H7 (cell line): ENCODE measurements at places on chromosomes 16 and 17. TPM values are rescaled to one million over a fixed set of nuclear protein-coding genes. Genes with fewer than 3 reads are reported as not detected.

The KIF2B gene
- not detected in 2 replicates for total RNA-seq

The OTOA gene
- not detected in 2 replicates for total RNA-seq

The CYGB gene
- 1.4 and 3.5 TPM in 2 replicates for total RNA-seq

The CACNG1 gene
- not detected in 2 replicates for total RNA-seq

The RND2 gene
- 25.3 and 25.9 TPM in 2 replicates for total RNA-seq

The KIF18B gene
- 17.9 and 20.4 TPM in 2 replicates for total RNA-seq

The RCVRN gene
- not detected in 2 replicates for total RNA-seq

The PRKCB gene
- total RNA-seq: 0.44 and 0.80 TPM in 2 replicates

The KCNJ12 gene
- total RNA-seq: 5.1 and 7.6 TPM in 2 replicates

The CDH13 gene
- total RNA-seq: 0.78 and 0.80 TPM in 2 replicates

The SLC22A31 gene
- 0.81 and 1.9 TPM in 2 replicates for total RNA-seq

The HIGD1B gene
- not detected in 2 replicates for total RNA-seq

The IRX6 gene
- total RNA-seq: 0.07 TPM in 1 of 2 replicates, not detected in the other

- peak; percentile 93 for DNase-seq
Observed at GRCh38 chr17:50129353-50129727, 620 bp downstream of the SAMD14 start.

- peak; percentile 78 for DNase-seq
Observed at GRCh38 chr17:38453951-38454421, 25.7 kb downstream of the ARHGAP23 start.

DNA sequence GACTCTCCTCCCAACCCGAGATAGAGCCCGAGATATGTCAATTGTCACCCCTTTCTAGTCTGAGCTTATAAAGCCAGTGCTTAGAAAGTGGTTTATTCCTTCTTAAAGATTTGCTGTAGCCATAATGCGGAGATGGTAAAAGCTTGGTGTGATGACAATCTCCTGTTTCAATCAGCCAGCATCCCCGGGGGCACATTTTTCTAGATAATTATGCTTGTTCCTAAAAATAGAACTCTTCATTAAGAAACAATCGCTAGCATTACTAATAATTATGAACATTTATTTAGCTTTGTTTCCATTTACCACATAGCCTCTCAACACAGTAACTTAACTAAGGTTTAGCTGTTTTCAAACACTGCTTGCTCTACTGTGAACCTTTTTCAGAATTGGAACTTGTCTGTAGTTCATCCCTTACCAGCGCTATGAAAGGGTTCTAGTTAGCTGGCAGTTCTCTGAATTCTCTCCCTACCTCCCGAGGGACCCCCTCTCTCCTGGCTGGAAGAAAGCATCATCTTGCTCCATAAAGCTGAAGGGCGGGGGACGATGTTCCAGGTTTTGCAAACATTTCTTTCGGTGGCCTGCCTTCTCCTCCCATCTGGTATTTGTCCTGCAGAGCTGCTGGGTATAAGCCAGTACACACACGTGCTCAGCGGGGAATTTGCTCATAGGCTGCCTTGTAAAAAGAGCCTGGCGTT lies 922 bp upstream of the MRPL58 start:
- DNase-seq: peak; percentile 52

DNA sequence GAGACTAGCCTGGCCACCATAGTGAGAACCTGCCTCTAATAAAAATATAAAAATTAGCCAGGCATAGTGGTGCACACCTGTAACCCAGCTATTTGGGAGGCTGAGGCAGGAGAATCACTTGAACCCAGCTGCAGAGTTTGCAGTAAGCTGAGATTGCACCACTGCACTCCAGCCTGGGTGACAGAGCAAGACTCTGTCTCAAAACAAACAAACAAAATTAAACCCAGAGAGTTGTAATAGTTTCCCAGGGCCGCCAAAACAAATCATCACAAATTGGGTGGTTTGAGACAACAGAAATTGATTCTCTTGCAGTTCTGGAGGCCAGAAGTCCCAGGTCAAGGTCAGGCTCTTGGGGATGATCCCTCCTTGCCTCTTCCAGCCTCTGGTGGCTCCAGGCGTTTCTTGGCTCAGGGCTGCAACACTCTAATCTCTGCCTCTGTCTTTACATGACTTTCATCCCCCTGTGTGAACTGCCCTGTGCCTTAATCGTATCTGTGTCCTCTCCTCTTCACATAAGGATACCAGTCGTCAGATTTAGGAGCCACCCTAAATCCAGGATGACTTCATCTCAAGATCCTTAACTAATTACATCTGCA lies 100.3 kb upstream of the NOL11 start:
- no peak for DNase-seq

DNA sequence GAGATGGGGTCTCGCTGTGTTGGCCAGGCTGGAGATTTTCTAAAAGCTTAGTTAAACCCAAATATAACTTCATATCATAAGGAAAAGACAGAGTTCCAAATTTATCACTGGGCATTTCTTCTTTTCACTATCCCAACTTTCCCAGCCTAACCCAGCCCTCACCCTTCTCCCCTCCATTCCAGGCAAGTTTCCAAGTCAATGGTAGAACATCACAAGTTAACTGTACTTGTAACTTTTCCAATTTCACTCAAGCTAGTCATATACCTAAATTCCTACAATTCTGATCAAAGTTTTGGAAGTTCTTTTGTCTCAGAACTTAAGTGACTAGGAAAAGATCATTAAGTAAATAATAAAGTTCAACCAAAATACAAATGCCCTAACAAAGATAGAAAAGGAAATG lies 61.2 kb downstream of the USP32 start:
- no peak for DNase-seq

DNA sequence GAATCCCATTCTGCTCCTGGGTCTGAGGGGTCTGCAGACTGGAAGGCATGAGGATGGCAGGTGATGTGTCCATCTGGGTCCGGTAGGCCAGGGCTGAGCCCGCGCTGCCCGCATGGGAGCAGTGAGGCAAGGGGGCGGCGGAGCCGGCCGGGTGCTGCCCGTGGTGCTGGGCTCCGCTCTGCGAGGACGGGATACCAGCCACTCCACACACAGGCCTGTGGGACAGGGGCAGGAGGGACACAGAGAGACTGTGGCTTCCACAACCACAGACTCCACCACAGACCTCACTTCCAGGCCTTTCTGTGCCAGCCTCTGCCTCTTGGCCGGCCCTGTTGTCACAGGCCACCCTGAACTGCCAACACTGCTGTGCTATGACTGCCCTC lies 25.4 kb downstream of the MAP1LC3B start:
- no peak for DNase-seq

DNA sequence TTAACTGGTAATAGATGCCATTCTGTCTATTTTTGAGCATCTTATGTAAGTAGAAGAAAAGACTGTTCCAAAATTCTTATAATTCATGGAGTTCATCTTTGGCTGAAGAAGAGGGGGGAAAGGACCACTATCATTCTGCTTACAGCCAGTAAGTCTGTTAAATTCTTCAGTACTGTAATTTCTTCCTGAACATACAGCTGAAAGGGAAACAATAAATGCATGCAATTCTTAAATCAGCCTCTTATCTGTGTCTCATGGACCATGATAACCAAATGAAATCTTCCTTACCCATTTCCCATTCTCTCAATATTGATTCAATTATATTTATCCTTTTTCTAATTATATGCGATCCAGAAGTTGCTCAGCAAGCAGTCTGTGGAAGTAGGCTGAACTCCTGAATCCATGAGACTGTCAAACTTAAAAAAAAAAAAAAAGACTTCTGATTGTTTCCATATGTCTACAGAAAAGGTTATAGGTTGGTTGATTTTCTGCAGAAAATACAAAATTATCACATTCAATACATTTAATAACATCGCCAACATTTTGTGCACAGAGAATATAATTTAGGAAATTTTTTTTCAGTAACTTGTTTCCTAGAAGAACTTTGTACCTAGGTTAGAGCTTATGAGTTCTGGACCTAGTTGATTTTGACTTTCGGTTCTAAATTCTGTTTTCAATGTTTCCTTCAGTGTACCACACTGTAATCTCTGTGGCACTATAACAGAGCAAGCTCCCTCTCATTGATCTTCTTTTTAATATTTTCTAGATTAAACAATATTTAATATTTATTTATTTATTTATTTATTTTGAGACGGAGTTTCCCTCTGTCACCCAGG lies 1.2 kb upstream of the ABCA9 start:
- no peak for DNase-seq

DNA sequence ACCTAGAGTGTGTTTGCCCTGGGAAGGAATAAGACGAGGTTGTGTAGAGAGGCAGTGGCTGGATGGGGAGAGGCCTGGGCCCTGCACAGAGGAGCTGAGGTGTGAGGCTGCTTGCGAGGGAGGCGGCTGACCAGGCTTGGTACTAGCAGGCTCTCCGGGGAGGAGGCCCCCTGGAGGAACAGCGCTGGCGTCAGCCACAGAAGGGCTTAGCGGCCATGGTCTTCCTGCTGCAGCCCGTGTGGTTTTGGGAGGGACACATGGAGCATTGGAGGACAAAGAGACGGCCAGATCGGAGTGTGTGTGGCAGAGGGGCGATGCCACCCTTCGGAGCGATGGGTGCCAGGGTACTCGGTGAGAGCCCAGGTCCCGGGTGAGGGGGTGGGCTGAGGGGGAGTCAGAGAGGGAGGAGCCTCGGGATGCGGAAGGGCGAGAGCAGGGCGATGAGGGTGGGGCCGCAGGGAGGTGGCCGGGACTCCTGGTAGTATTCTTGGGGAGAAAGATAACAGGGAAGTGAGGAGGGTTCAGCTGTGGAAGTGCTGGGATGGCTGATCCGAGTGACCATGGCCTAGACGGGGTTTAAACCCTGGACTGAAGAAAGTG lies 8.3 kb downstream of the BANP start:
- DNase-seq: peak; percentile 68

GRCh38 chr17:29444589-29444988 lies 54.4 kb downstream of the TAOK1 start:
- no peak for DNase-seq

- peak; percentile 44 for DNase-seq
Observed at GRCh38 chr17:80998118-80998747, 6.6 kb downstream of the CHMP6 start.

DNA sequence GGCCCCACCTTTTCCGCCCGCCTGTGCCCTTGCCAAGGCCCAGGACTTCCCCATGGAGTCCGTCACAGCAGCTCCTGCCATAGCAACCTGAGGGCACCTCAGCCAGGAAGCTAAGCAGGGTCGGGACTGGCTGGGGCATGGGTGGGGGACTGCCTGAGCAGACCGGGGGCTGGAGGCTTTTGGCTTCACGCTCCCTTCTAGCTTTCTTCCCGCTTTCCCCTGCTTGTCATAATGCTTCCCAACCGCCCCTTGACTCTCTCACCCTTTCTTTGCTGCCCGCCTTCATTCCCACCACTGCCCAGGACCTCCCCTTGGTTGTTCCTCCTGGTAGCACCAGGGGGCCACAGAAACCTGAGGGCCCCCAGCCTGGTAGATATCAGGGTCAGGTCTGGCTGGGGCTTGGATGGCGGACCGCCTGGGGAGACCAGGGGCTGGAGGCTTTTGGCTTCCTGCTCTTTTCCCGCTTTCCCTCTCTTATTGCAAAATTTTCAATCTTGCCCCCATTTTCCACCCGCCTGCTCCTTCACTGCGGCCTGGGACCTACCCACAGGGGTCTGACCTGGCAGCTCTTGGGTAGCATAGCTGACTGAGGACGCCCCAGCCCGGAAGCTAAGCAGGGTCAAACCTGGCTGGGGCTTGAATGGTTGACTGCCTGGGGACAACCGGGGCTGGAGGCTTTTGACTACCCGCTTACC lies 2287.7 kb downstream of the TP53TG3F start:
- DNase-seq: peak; percentile 10

- DNase-seq: peak; percentile 72
Observed at GRCh38 chr17:76268015-76268749, 3.0 kb downstream of the UBALD2 start.

DNA sequence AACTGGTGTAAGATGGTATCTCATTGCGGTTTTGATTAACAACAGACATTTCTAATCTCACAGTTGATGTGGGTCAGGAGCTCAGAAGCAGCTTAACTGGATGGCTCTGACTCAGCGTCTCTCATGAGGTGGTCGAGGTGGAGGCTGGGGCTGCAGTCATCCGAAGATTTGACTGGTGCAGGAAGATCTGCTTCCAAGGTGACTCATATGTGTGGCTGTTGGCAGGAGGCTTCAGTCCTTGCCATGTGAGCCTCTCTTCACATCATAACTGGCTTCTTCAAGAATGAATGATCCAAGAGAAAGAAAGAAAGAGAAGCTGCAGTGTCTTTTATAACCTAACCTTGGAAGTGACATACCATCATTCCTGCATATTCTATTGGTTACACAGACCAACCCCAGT lies 376.1 kb downstream of the SEC14L1 start:
- DNase-seq: peak; percentile 5

DNA sequence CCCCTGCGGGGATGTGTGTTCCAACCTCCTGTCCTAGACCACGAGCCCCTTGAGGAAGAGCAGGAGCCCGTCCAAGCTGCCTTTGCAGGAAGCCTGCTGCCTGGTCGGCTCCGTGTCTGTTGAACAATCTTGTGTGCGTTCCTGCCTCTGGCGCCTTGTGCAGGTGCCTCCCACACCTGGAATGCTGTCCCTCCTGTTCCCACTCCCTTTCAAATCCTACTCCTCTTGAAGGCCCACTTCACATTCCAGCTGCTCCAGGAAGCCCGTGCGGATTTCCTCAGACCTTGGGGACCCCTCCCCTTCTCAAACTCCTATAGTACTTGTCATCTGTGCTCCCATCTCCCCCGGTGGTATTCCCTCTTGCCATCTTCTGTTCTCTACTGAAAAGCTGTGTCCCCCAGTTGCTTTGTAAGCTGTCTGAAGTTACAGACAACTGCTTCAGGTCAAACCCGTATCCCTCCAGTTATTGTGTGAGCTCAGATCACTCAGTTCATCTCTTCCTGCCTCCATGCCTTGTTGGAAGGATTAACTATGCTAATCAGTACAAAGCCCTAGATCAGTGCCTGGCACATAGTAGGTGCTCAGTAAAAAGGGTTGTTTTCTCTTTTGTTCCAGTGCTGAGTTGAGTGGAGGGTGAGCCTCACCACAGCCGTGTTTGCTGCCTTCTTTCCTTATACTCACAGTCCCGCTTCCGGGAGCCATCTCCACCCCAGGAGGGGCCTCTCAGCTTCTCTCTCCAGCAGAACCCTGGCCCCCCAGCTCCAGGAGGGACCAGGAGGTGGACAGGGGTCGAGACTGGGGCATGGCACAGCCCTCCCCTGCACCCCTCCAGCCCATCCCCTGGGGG lies 241.8 kb upstream of the CIBAR2 start:
- no peak for DNase-seq

- DNase-seq: no peak
Observed at GRCh38 chr17:21002309-21003006, 40.4 kb downstream of the USP22 start.
